ENCODE measurements at places on chromosomes 7 and 10.

GRCh38 chr7:155267436-155267835 lies 30.2 kb upstream of the INSIG1 start:
- DNase-seq, result no peak

DNA sequence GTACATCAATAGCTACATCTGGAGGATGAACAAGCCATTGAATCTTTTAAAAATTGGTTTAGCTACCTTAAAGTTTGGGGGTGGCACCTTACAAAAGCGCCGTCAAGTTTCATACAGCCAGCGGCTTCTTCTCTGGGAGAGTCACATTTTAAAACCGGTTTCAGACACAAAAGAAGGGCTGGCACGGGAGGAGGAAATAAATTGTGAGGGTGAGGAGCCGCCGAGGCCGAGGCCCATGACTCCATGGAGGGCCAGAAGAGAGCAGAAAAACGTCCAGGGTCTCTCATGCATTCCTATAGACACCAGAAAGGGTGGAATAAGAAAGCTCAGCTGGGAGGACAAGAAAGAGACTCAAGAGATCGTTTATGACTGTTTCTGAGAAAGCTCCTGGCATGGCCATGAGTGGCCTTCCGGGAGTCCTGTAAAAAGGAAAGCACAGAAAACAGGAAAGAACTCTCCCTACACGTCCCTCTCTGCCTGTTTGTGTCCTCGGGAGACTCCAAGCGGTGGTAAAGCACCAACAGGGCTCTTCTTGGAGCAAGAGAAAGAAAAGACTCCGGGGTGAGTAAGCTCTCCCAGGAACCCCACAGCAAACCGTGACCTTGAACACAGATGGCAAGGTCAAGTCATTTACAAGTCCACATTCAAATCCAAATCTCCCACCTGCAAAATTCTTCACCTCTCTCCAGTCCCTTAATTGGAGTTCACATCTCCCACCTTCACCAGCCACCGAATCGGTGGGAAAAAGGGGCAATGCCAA lies 1.8 kb downstream of the FRAT2 start:
- no peak for DNase-seq

GRCh38 chr10:133007360-133007858 lies 65.0 kb upstream of the CFAP46 start:
- DNase-seq, result no peak

- no peak for DNase-seq
These were observed 1.6 kb downstream of the PRR15 start for GRCh38 chr7:29565224-29565630.

DNA sequence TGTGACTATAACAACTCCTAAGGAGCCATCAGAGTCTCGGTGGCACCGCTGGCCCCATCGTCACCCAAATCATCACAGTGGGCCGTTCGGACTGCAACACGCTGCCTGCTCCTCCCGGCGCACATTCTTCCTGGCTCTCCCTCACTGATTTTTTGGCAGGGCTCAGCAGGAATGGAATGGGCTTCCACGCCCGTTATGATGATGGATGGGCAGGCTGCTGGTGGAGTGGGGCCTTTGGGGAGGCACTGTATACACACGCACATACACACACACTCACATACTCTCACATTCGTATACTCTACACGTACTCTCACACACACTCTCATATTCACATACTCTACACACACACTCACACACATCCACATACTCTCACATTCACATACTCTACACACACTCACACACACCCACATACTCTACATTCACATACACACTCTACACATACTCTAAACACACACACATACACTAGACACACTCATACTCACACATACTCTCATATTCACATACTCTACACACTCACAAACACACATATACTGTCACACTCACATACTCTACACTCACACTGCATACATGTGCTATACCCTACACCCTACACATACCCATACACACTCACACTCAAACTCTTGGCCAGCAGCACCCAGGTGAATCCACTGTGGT lies 99.8 kb downstream of the KCNMA1 start:
- no peak for DNase-seq

DNA sequence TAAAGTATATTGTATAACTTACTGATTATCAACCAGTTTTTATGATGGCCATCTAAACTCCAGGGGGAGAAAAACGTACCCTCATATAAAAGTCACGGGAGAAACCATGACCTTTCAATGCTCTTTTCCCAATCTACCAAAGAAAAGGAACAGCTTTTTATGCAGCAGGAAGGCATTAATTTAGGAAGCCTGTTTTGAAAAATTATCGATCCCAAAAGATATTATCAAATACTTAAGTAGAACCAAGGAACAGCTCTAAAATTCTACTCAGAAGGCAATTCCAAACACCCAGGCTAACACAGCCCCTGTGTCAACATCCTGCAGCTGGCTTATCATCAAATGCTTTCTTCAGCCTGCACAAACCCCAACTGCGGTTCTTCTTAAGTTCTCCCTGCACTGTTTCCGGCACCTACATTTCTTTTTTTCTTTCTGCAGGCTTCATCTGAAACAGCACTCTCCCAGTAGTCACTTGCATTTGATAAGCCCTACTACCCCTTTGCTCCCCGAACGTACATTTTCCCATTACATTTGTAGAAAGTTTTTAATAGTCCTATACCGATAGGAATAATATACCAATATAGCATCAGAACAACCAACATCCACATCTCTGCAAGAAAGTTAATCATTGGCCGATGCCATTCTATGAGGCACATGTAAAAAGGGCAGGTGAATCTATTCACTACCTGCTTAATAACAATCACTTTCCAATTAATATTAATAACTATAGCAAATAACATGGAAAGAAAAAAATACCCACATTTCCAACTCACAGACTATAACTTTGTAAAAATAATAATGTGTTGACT lies 47.9 kb downstream of the PIP4K2A start:
- DNase-seq, result no peak

GRCh38 chr7:145919712-145920111 lies 196.9 kb upstream of the CNTNAP2 start:
- DNase-seq, result no peak

- no peak for DNase-seq
These were observed 648.6 kb upstream of the CELF2 start for GRCh38 chr10:10368951-10369576.

GRCh38 chr10:68938117-68938516 lies 17.9 kb upstream of the DDX21 start:
- no peak for DNase-seq

DNA sequence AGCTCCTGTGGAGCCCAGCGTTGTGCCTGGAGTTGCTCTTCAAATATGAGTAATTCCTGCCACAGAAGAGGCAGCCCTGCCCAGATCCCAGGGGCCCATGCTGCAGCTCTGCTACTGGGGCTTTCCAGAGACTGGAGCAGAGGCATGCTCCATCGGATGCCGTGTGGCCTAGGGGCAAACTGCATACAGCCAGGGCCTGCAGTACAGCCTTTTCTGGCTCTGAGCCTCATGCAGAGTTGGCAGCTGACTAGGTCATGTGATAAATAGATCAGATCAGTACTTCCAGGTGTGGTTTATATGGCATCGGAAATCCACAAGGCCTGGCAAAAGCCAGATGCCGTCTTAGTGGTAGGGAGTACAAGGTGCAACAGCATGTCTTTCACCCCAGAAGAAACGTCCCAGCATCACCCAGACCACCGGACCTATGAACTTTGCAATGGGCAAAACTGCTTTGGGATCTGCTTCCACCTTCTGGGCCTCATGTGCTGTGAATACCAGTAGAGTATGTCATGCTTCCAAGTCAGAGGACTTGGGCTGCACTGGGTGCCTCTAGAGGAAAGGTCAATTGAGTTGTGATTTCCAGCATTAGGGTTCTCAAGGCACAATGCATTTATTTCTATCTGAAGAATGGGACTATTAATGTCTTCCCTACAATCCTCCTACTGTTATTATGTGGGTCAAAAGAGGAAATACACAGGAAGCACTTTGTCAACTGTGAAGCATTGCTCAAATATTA lies 250.7 kb upstream of the ZNF32 start:
- DNase-seq, result no peak

GRCh38 chr7:30301751-30302150 lies 17.4 kb downstream of the ZNRF2 start:
- no peak for DNase-seq

GRCh38 chr10:75969031-75969430 lies 537.6 kb downstream of the LRMDA start:
- no peak for DNase-seq

- DNase-seq, result no peak
These were observed 19.6 kb upstream of the RET start for GRCh38 chr10:43057231-43057711.
